Adipose tissue (tissue), 3 donors: ENCODE measurements at places on chromosomes 7 and 10. TPM values are rescaled to one million over a fixed set of nuclear protein-coding genes. Genes with fewer than 3 reads are reported as not detected.

The GIMAP5 gene
- 42.8 TPM for polyA plus RNA-seq

The SORCS1 gene
- polyA plus RNA-seq, result 0.22 TPM

The MINDY4 gene
- 3.6 TPM for polyA plus RNA-seq

The TNKS2 gene
- 12.9 TPM for polyA plus RNA-seq

The ANKRD30A gene
- polyA plus RNA-seq, result not detected

The PKD2L1 gene
- polyA plus RNA-seq, result not detected

The EPO gene
- polyA plus RNA-seq, result 4.4 TPM

The CAMK2B gene
- 0.28 TPM for polyA plus RNA-seq

The CCL24 gene
- 1.0 TPM for polyA plus RNA-seq

The ZNF503 gene
- polyA plus RNA-seq, result 19.8 TPM

The TRIM24 gene
- polyA plus RNA-seq, result 4.3 TPM

The MOGAT3 gene
- polyA plus RNA-seq, result not detected

The CDK13 gene
- polyA plus RNA-seq, result 10.6 TPM

The THSD7A gene
- 1.9 TPM for polyA plus RNA-seq

The CRHR2 gene
- polyA plus RNA-seq, result 0.22 TPM

The GRM8 gene
- polyA plus RNA-seq, result 0.07 TPM

The PLCE1 gene
- polyA plus RNA-seq, result 1.5 TPM
